Stimulated activated CD8-positive, alpha-beta memory T cell treated with anti-CD3 and anti-CD28 coated beads, Interleukin-15, amount 100 ng/mL, for 24 hours (primary cell): ENCODE measurements at places on chromosomes 7 and 10.

DNA sequence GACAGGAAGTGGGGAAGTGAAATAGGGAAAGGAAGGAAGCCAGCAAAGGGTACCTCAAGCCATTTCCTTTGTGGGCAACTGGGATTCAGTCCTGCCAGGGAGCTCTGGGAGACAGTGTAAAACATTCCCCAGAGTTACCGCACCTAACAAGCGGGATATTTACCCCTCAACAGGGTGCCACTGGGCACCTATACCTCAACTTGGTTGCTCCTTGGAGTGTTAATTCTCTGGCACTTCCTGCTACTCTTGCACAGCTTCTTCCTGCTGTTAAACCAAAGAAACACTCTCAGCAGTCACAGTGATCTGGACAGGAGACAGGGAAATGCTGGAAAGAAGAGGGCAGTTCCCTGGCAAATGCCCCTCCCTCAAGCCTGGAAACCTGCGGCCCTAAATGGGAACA lies 151.3 kb downstream of the REEP3 start:
- DNase-seq: no peak

DNA sequence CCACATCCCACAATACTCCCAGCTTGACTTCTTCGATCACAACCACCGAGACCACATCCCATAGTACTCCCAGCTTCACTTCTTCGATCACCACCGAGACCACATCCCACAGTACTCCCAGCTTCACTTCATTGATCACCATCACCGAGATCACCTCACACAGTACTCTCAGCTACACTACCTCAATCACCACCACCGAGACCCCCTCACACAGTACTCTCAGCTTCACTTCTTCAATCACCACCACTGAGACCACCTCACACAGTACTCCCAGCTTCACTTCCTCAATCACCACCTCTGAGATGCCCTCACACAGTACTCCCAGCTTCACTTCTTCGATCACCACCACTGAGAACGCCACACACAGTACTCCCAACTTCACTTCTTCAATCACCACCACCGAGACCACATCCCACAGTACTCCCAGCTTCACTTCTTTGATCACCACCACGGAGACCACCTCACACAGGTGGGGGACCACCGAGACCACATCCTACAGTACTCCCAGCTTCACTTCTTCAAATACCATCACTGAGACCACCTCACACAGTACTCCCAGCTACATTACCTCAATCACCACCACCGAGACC lies 8.6 kb downstream of the MUC3A start:
- no peak for DNase-seq

GRCh38 chr7:103447073-103447960 lies 1.3 kb upstream of the SLC26A5 start:
- no peak for DNase-seq

DNA sequence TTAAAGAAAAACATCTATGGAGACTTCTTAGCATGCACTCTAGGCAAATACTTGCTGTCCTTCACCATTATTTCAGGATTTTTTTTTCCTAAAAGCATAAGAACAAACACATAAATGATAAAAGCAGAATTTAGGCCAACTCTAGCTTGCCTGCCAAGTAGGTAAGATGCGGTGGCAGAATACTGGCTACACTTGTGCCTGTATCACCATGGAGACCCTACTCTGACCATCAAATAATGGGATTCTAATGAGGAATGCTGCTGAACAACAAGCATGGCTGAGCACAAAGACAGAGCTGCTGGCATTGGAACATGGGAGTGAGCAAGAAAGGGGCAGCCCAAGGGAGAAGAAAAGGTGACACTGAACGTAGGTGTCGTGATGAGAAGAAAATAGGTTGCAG lies 18.5 kb upstream of the TAS2R40 start:
- no peak for DNase-seq

DNA sequence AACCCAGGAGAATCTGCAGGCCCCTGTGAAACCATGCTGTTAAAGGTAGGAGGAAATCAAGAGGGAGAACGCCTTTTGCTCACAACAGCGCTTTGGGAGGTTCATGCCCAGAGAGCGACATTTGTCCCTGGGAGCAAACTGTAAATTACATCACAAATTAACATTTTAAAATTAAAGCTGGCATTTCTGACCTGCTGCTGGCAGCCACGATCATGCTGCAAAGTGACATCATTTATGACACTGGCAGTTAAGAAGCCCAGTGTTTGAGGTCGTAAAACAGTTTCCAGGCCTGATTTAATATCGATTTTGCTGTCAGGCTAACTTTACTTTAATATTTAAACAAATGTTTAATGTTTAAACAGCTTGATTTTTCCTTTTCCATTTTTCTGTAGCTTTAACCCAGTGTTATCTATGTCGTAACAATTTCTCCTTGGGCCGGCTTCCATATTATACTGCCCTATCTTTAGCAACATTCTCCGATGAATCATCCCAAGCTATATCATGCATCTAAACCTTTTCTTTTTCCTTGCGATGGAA lies 86.5 kb upstream of the NPVF start:
- no peak for DNase-seq

GRCh38 chr10:30034433-30035137 lies 24.8 kb downstream of the JCAD start:
- no peak for DNase-seq

GRCh38 chr10:47418966-47419365 lies 34.9 kb upstream of the ZNF488 start:
- no peak for DNase-seq

DNA sequence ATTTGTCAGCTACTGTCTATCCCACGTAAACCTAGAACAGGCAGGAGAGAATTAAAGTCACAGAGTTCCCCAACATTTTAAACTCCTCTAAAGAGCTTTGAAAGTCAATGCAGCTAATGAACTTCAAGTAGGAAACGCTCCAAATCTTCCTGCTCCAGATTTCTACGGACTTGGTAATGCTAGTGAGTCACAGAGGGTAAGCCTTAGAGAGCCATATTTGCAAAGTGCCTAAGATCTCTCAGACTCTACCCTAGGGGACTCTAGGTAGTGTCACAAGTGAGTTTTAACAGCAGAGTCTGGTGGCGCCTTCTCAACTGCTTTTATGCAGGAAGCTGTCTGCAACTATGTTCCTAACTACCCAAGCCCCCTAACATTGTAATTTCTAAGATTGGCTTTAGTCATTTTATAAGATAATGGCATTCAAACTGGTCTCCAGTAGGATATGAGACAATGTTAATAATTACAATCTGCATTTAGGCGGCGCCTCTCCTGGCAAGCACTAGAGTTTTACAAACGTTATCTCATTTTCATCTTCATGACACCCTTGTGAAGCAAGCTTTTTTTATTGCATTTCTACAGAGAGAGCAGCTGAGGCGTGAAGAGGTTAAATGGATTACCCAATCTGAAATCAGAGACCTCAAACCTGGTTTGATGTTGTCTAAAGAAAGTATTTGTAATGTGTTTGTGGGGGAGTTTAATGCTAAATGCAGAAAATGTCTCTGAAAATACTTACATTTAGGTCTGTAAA lies 22.0 kb upstream of the FZD1 start:
- no peak for DNase-seq

GRCh38 chr10:102202386-102202785 lies 23.7 kb upstream of the ELOVL3 start:
- no peak for DNase-seq

DNA sequence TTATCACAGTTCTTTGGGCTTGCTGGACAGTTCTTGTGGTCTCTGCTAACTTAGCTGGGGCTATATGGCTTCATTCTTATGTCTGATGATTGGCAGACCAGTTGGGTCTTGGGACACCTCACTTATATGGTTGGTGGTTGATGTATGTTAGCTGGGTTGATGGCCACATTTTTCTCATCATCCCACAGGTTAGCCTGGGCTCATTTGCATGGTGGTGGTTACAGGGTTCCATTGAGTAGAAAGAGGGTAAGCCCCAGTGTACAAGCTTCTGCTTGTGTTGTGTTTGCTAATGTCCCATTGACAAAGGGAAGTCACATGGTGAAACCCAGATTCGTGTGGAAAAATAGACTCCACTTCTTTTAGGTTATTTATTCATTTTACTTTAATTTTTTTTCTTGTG lies 40.6 kb downstream of the TMEM60 start:
- no peak for DNase-seq

DNA sequence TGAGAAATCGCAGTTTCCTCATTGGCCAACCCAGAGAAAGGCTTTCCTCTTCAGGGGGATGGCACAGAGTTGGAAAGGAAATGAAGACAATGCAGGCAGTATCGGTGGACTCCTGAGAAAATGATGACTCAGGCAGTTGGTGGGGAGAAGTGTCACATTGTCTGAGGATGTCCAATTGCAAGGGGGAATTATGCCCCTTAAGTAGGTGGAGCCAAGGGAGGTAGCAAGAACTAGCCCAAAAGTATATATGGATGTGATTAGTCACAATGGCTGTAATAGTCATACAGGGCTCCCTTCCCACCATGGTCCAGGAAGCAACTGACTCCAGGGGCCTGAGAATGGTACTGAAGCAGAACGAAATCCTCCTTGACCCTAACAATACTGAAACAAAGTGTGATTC lies 58.3 kb upstream of the EGFR start:
- no peak for DNase-seq

DNA sequence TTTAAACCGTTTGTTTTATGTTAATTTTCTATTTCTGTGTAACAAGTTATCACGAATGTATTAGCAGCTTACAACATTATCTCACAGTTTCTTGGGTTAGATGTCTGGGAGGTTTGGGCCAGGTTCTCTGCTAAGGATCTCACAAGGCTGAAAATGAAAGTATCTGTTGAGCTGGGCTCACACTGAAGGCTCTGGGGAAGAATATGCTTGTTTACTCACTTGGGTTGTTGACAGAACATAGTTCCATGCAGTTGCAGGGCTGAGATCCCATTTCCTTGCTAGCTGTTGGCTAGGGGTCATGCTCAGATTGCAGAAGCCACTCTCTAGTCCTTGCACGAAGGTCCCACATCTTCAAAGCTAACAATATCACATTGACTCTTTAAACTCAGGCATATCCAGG lies 266.6 kb upstream of the GNAI1 start:
- DNase-seq: no peak
